ENCODE measurements at places on chromosomes 5 and 9.

DNA sequence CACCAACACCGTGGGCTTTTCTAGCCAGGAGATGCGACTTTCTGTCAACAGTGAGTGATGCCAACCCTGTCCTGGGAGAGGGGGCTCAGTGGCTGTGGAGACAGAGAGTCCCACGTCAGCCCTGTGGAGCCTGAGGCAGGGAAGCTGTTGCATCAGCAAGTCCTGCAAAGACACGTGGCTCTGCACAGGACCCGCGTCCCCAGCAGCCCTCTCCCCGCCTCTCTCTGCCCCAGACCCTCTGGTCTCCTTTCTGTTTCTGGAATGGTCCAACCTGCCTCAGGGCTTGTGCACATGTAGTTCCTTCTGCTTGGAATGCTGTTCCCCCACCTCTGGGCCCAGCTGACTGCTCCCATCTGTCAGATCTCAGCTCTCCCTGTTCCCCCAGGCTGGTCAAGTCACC is 60.4 kb downstream of the HMCN2 start:
- DNase-seq: no peak

- no peak for DNase-seq
These were observed 15.6 kb upstream of the PRKAA1 start for GRCh38 chr5:40813698-40814281.

DNA sequence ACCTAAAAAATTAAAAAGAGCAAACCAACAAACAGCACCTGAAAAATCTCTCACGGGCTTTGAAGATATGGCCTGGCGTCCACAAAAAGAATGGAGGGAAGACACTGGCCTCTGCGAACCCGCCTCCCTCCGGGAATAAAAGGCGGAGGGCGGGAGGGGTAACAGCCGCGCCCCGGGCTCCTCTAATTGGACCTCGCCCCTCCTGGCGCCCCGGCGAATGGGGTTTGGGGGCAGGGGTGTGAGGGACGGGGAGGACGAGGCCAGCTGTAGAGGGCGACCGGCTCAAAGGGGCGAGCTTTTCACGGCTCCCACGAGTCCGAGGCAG is 753 bp downstream of the FANCC start:
- peak; percentile 46 for DNase-seq

DNA sequence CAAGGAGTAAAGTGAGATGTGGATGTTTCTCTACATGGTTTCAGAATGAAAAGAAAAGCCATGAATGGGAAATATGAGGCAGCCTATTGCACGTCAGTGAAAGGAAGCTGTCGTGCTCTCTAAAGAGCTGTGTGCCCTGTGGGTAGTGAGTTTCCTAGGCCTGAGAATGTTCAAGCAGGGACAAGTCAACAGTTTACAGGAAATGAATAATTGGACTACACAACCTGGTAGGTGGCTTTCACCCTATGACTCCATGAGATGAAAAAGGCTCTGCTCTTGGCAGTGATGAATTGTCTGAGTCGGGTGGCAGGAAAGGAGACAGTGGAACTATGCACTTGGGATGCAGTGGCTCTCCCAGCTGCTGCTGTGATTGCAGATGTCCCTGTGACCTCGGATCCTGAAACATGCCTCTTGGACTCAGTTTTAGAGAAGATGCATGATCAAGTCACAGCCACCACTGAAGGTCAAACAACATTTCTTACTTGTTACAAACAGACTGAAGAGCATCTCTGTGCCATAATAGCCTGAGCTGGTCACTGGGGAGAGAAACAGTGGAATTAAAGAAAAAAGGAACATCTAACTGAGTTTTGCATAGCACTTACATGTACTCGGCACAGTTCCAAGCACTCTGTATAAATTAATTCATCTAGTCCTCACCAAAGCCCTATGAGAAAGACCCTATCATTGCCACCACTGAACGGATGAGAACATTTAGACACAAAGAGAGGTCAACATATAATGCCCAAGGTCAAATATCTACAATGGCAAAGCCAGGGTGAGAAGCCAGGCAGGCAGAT is 293.7 kb downstream of the SPOCK1 start:
- DNase-seq: no peak

Measured in omental fat pad (tissue), 4 donors.